ENCODE measurements at places on chromosomes 16 and 17.

DNA sequence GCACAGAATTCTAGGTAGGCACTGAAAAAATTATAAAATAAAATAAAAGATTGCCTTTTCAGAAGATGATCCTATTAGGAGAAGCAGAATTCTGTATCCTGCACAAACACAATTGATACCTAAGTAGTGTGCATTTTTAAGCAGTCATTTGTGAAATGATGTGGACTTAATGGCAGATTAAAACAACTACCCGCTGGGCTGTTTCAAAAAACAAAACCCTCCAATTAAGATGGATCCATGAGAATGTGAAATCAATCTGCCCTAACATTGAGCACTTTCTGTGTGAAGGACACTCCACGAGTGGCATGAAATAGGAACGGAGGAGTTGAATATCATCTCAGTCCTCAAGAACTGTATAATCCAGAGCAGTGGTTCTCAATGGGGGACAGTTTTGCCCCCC lies 1012.8 kb upstream of the EEF2KMT start:
- DNase-seq: no peak

- peak; percentile 69 for DNase-seq
These were observed 54.4 kb upstream of the PABPN1L start for GRCh38 chr16:88920618-88921590.

- DNase-seq: no peak
These were observed 1.5 kb downstream of the SCARF1 start for GRCh38 chr17:1643999-1644492.

DNA sequence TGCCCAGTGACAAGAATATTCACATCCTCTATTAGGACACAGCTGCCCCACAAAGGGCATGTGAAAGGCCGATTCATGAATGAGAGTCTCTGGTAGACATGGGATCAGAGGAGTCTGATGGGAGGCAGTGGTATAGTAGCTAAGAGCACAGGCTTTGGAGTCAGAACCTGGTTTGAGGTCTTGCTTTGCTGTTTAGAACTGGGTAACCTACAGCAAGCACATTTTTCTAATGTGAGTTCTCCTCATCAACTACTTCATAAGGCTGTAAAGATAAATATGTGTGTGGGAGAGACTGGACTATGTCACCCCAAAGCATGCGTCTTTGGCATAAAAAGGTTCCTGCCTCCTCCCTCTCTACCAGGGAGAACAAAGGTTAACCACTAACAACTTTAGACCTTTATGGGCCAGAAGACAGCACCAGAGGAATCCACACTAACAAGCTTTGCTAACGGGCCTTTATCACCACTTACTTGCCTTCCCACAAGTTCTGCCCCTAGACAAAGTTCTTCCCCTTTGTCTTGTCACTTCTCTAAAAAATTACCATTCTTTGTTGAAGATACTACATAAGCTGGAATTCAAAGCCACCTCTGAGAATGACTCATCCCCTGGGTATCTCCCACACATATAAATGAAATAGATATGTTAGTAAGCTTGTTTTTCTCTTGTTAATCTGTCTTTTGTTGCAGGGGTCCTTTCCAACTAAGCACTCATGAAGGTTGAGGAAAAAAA lies 21.1 kb downstream of the CDR2 start:
- DNase-seq: no peak

DNA sequence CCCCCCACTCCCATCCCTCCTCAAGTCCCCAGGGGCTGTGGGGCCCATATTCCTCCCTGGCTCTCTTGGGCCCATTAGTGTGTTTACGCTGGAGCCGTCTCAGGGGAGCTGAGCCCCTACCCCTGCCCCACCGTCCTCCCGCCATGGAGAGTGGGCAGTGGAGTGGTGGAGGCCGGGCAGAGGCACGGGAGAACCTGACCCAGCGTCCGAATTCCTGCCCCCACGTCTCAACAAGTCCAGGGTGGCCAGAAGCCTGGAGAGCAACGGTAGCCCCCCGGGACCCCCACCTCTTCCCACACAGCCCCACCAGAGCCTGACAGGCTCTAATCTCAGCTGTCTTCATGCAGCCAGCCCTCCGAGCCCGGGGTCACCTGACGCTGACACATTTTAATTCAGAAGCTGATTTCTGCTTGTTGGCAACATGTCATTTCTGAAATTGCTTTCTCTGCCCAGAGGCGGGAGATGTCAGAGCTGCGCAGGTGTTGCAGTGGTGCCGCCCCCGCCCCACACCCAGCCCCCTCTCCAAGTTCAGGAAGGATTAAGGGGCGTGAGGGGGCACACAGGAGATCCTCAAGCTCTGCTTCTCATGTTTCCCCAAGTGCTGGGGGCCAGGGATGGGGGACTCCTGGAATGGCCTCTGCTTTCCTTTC lies 32.6 kb downstream of the WNT9B start:
- DNase-seq: no peak

- no peak for DNase-seq
These were observed 6.1 kb upstream of the CD300C start for GRCh38 chr17:74552037-74552436.

DNA sequence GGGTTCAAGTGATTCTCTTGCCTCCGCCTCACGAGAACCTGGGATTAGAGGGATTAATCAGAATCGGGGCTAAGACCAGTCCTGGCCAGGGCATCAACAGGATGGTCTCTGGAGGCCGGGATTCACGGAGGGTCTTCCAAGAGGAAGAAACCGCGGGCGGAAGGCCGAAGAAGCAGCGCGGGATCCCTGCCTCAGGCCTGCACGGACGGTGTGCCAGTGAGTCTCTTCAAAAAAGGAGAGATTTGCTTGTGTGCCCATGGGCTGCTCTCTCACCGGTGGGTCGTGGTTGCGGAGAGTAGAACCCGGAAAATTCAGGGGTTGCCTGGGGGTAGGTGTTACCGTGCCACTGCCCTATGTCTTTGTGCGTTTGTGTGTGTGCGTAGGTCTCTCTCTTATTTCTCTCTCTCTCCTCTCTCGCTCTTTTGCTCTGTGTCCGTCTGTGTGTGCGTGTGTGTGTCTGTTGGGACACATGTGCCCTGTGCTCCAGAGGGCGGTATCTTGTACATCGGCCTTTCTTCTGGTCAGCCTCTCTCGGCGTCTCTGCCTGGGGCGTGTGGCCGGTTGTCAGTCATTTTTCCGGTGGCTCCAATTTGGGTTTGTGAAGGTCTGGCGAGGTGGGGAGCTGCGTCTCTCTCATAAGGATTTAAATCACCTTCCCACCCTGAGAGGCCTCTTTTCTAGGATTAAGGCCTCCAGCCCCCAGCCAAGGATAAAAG lies 613.2 kb downstream of the KCNJ18 start:
- no peak for DNase-seq
